Fibroblast of skin of right quadriceps (primary cell): ENCODE measurements at places on chromosomes 4 and X.

GRCh38 chr4:66639361-66639760 lies 905.9 kb downstream of the CENPC start:
- DNase-seq = peak; percentile 60

DNA sequence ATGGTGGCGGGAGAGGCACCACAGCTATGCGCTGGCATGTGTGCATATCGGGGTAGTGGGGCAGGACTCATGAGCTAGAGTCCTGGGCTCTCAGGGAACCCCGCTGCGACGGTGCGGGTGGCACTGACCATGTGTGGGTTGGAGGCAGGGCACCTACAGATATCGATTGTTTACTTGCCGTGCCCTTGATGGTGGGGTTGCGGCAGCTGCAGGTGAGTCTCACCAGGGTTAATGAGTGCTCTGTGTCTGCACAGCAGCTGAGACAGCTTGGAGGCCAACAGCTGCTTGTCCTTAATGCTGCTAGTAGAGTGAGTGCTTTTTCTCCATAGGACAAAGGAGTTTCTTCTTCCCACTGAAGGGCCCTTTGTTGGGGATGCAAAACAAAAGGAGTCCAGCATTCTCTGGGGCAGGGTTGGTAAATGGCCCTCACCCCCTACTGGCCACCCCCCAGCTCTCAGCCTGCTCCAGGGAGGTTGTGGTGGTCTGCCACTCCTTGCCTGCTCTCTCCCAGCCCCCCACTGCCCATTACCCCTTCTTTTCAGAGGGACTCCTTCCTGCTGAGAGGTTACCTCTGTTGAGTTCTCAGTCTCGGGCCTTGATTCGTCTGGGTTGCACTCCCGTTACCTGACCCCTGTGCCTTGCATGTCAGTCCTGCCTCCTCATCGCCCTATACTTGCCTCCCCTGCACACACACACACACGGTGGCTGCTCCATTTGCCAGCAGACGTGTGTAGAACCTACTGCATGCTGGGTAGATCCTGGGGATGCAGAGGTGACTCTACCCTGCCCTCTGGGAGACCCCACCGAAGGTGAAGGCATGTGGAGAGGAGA lies 52.8 kb downstream of the TBC1D14 start:
- DNase-seq = no peak

DNA sequence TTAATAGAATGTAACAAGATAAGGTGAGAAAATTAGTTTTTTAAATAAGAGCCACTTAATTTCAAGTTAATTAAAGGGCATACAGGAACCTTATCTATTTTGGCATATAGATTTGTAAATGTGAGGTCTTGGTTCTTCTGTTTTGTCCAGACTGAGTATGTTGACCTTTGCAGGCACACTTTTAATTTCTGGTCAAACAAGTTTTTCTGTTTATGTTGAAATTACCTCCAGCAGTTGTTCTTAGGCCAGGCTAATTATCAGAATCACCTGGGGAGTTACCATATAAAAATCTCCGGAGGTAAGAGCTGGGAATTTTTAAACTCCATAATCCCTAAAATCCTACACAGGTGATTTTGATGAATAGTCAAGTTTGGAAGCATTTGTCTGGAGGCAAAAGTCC lies 227.4 kb upstream of the ANKRD50 start:
- DNase-seq = no peak

DNA sequence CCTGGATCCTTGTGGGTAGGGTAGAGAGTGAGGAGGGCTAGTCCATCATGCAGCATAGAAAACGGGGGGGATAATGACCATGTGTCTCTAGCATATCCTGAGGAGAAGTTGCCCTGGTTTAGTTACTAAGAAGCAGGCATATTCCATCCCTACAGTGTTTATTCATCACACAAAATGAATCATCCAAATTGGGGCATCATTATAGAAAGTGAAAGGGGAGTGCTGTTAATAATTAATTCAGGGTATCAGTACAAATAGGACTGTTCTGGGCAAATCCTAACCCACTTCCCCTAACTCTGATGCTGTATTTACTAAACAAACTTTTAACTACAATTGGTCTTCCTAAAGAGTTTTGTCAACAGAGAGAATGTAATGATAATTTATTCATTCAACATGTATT lies 281.1 kb upstream of the ARX start:
- DNase-seq = no peak

- DNase-seq = peak; percentile 3
These were observed 29.8 kb upstream of the ESX1 start for GRCh38 chrX:104284507-104284906.

DNA sequence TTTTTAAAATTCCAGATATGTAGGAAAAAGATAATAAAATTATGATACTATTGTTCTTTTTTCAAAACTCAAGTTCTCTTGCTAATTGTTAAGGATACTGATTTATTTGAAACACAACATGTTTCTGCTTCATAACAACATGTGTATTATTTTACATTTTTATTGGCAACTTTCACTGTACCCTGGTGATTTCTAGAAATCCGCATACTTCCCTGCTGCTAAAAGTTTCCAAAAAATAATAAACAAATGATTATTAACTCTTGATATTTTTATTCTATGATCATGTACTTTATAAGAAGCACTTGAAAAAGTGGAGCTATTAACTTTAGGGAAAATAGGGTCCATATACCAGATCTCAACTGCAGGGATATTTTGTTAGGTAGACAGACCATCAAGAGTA lies 71.2 kb upstream of the HCCS start:
- DNase-seq = no peak

DNA sequence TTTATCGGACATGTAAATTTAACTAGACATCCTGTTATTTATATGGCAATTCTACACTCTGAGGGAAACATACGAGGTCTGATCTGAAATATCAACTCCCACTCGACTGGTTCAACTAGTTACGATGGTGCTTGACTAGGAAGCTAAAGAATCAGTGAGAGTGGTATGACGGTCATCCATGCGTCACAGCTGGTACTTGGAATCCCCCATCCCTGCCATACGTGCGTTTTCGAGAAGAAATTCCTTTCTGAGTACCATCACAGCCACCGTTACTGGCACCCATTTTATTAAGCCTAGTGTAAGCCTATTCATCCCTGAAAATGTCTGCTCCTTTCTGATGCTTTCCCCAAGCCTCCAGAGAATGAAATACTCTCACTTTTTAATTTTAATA lies 695 bp upstream of the PIGA start:
- DNase-seq = peak; percentile 46

- DNase-seq = no peak
These were observed 144.8 kb upstream of the GALNTL6 start for GRCh38 chr4:171668403-171668802.

DNA sequence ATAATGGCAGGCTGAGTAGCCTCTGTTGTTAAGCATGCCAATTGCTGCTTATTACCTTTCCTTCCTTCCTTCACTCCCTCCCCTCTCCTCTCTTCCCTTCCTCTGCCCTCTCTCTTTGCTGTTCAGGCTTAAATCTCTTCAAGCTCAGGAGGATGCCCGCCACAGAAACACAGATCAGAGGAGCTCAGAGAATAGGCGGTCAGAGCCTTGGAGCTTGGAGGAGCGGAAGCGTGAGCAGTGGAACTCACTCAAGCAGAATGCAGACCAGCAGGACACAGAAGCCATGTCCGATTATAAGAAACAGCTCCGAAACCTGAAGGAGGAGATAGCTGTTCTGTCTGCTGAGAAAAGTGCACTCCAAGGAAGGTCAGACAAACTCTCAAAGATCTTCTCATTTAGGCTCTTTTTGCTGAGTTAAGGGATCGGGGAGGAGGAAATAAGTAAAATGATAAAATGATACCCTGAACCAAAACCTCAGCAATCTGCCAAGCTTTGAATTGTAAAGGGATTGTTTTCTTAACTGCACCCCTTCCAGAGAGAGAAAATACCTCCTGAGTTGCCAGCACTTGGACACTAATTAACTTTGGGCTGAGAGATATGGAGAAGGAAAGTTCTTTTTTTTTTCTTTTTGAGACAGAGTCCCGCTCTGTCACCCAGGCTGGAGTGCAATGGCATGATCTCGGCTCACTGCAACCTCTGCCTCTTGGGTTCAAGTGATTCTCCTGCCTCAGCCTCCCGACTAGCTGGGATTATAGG lies 20.9 kb downstream of the SPATA18 start:
- DNase-seq = no peak

DNA sequence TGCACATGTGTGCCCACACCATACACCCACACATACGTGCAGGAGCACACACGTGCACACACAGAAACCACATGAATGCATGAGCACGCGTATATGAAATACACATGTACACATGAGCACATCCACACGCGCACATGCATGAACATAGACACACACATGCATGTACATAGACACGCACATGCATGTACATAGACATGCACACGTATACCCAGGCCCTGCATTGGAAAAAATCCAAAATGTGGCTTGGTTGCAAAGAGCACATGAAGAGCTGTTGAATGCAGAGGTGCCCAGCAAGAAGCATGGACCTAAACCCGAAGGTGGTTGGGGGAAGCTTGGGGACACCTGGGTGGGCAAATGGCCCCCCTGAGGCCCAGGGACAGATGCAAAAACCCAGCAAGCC lies 18.5 kb downstream of the CD99 start:
- DNase-seq = no peak

DNA sequence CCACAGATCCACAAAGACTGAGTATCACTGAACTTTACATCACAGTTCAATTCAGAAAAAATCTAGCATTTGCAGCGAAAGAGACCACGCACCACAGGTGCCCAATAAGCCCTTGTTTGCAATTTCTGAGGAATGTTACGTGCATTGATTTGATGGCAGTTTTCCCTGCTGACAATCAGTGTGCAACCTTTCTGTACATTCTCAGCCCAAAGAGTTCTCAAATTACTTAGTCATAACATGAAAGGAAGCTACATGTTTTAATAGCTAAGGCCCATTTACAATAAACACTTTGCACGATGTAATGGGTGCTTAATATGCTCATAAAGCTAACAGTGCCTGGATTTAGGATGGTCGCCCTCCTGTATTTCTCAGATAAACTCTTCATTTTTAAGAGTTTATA lies 47.9 kb downstream of the PTCHD1 start:
- DNase-seq = no peak

DNA sequence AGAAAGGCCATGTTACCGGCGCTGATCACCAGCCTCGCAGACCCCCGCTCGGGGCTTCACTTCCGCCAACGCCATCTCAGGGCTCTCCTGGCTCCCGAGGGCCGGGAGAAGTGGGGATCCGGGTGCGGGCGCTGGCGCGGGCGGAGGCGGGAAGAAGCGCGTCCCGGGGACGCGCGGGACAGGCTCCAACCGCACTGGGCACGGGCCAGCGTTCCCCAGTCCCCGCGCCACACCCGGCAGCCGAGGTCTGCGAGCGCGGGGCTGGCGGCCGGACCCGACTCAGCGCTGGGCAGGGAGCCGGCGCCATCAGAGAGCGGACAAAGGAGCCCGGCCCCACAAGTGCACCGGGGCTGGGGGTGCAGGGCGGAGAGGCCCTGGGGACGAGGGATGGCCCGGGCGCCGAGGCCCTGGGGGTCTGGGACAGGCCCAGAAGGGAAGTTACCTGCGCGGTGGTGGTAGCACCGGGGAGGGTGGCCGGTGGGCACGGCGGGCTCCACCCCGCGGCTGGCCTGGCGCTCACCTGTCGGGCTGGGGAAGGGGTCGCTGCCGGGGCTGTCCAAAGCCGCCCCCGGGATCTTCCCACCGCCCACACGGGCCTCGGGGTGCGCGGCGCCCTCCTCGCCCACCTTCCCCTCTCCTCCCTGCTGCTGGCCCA lies 449 bp downstream of the CTPS2 start:
- DNase-seq = no peak

DNA sequence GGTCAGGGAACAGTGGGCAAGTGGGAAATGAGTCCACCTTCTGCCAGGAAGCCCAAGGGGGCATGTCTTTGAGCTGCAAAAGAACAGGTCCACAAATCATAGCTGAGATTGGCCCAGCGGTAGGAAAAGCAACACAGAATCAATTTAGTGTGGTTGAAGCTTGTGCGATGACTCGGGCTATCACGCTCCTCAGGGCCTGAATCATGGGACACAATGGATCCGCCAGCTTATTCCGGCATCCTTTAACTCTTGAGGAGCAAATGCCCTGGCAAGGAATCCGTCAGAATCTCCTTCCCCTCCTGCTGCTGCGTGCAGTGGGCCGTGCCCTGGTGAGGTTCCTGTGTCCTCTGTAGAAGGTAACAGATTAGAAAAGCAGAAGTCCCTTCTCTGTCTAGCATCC lies 98.0 kb downstream of the RELL1 start:
- no peak for DNase-seq

DNA sequence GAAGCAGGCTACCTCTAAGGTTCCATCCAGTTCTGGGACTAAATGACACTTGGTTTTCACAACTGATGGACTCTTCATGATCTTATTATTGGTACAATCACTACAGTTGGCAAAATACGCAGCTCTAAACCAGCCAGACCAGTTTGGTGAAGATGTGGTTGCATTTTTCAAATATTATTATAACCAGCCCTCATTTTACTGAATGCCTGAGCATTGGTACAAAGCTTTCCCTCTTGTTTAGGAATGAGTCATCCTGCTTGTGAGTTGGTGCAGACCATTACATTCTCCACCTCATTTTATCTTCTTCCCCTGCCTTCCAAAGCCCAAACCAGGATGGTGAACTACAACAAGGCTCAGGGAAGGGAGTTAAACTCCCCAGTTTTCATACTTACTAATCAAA lies 223.1 kb downstream of the KDR start:
- DNase-seq = peak; percentile 66
